ENCODE measurements at places on chromosomes 13 and 19.

DNA sequence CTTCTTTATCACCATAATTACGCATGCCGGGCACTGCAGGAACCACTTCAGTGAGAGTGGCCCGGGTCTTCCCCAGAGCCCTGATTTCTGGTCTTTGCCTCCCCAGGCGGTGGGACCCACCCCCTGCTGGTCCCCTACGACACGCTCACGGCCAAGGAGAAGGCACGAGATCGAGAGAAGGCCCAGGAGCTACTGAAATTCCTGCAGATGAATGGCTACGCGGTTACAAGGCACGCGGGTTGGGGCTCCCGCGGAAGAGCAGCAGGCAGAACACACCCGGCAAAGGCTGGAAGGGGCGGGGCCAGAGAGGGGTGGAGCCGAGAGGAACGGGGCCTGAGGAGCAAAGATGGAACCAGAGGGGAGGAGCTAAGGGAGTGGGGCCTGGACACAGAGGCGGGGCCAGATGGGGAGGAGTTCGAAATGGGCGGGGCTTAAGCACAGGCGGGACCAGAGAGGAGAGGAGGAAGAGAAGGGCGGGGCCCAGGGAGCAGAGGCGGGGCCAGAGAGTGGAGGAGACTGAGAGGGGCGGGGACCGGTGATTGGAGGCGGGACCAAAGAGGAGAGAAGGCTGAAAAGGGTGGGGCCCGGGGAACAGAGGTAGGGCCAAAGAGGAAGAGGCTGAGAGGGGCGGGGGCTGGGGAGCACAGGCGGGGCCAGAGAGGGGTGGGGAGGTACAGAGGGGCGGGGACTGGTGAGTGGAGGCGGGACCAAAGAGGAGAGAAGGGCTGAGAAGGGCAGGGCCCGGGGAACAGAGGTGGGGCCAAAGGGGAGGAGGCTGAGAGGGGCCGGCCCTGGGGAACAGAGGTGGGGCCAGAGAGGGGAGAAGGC, 73.4 kb downstream of the RYR1 start:
- DNase-seq = peak; percentile 91

DNA sequence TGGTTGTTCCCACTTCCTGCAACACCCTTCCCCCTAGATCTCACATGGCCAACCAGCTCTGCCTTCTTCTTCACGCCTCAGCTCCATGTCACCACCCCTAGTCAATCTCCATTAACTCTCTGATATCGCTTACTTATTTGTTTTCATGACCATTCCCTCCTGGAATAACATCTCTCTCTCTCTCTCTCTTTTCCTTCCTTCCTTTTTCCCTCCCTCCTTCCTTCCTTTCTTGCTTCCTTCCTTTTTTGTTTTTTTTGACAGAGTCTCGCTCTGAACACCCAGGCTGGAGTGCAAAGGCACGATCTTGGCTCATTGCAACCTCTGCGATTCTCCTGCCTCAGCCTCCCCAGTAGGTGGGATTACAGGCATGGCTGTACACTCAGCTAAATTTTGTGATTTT, 44.9 kb upstream of the ADGRL1 start:
- no peak for DNase-seq

GRCh38 chr13:38602266-38602665, 84.6 kb upstream of the FREM2 start:
- no peak for DNase-seq

DNA sequence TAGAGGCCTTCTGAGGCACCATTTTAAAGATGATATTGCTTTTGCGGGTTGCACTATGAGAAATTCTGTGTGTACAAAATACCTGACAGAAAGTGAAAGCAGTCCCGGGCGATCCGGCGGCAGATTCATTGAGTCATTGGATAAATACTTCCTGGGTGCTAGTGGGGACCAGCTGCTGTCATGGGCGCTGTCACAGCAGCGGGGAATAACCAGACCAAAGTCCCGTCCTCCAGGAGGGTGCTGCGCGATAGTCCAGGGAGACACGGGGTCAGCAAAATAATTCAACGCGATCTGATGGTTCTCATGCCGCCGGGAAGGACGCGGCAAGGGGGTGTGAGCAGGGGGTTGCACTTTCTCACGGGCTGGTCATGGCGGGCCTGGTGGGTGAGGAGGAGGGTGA, 13.5 kb downstream of the ZFR2 start:
- no peak for DNase-seq

DNA sequence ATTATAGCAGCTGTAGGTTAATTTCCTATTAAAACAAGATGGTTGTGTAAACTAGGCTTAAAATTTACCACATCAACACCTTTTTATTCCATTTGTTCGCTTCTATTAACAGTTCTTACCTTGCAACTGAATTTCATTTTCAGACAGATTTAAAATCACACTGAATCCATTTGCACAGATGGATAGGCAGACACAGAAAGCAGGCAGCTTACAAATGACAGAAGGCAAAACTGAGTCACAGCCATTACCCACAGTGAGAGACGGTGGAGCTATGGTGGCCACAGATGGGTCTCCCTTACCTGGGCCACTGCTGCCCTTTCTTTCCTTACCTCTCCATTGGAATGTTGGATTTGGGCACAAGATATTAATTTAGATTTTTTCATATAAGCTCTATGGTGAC, 1567.8 kb upstream of the SLC10A2 start:
- no peak for DNase-seq

GRCh38 chr13:106385654-106386053, 149.8 kb downstream of the EFNB2 start:
- no peak for DNase-seq

- DNase-seq = no peak
Measured at GRCh38 chr19:10069046-10069445, 17.1 kb upstream of the SHFL start.

DNA sequence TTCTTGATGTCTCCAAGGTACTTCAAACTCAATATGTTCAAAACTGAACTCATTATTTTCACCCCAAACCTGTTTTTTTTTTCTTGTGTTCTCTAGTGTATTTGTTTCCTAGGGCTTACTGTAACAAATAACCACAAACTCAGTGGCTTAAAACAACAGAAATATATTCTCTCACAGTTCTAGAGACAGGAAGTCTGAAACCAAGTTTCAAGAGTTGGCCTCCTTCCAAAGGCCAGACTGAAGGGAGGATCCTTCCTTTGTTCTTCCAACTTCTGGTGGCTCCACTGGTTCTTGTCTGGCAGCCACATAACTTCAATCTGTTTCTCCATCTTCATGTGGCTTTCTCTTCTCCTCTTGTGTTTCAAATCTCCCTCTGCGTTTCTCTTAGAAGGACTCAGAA, 62.0 kb upstream of the PDCD5 start:
- DNase-seq = no peak

DNA sequence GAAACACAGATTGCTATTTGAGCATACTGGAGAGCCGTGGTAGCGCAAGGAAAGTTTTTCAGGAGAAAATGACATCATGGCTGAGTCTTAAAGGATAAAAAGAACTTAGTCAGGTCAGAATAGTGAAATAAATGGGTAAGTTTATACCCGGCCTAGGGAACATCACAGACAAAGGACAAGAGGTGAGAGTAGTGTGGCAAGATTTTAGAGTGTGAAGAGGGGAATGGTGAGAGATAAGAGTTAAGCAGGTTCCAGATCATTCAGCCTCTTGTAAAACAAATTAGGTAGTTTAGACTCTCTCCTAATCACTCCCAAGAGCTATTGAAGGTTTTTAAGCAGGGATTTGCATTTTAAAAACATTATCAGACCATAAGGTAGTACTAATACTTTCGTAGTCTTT, 116.0 kb upstream of the MAB21L1 start:
- DNase-seq = no peak

- no peak for DNase-seq
Measured at GRCh38 chr19:51107406-51108065, 673 bp downstream of the CTU1 start.

GRCh38 chr19:4543842-4544647, 4.2 kb upstream of the LRG1 start:
- no peak for DNase-seq

- no peak for DNase-seq
Measured at GRCh38 chr19:49811328-49811727, 1.8 kb downstream of the FUZ start.

GRCh38 chr19:48518207-48518606, 6.6 kb upstream of the LMTK3 start:
- no peak for DNase-seq

DNA sequence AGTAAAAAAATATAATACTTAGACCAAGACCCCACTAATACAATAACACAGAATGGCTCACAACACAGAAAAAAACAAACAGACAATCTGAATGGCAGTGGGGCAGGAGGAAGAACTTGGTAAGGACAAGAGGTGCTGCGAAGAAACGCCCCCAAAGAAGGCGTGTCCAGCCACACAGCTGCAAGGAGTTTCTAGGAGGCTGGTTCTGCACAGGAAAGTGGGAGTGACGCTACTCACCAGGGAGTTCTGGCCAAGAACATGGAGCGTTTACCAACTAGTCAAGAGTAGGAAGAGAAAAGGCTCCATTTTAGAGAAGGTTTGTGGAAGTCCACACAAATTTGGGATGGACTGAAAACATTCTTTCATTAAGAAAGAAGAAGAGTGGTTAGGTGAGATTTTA, 95.3 kb upstream of the SLC15A1 start:
- DNase-seq = no peak

- no peak for DNase-seq
Measured at GRCh38 chr13:43787997-43788396, 1.2 kb upstream of the ENOX1 start.

DNA sequence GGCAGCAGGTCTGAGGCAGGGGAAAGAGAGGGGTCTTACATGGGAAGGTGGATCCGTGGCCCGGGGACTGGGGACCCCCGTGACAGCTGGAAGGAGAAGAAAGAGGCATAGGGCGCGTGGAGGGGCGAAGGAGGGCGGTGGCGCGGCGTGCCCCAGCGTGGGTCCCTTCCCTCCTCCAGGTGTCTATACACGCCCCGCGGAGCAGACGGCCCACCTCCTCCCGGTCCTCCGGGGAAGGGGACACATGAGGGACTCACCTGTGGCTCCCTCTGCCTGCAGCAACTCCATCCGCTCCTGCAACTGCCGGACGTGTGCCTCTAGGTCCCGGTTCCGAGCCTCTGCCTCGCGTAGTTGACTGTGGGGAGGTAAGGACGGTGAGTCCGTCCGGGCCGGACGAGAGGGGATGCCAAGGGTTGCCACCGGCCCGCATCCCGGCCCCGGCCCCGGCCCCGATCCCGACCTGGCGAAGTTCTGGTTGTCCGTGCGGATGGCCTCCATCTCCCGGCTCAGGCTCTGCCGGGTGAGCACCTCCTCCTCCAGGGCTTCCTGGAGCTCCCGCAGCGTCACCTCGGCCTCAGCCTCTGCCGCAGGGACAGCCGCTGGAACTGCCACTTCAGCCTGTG, 2.4 kb upstream of the SIX5 start:
- no peak for DNase-seq

GRCh38 chr13:41981951-41982715, 21.2 kb upstream of the VWA8 start:
- DNase-seq = no peak

GRCh38 chr19:55370305-55370988, at the start of gene IL11:
TSS of gene IL11 (minus strand) at chr19:55370463. CDS start at chr19:55370310, 153 bp downstream.
- DNase-seq = no peak

DNA sequence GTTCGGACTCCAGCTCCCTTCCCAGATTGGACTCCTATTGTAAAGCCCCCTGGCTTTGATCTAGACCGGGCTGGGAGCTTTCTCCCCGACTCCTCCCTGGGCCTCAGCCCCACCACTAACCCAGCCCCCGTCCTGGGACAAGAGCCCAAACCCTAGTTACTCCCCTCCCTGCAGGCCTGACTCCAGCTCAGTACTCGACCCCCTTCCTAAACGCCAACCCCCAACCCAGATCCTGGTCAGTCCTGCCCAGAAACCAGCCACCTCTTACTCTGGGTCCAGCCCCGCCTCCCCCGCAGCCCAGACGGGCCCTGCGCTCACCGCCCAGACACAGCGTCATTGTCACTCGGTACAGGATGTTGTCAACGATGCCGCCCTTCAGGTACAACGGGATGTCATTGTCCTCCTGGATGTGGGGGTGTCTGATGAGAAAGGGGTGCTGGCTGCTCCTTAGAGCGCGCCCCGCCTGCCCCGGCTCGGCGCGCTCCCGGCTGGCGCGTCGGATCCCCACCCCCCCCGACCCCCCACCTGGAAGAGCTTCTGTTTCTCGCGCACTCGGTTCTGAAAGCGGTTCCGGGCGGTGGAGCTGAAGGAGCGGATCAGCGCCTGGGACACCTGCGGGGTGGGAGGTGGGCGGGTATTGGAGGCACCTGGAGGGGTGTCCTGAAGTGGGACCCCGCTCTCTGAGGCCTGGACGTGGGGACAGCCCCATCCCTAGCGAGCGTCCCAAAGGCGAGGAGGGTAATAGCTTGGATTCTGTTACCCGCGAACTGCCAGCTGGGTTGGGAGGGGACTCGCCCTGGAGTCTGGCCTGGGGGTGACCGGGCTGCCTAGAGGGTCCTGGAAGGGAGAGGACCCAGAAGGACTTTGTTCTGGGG, 866 bp downstream of the COX7A1 start:
- no peak for DNase-seq

DNA sequence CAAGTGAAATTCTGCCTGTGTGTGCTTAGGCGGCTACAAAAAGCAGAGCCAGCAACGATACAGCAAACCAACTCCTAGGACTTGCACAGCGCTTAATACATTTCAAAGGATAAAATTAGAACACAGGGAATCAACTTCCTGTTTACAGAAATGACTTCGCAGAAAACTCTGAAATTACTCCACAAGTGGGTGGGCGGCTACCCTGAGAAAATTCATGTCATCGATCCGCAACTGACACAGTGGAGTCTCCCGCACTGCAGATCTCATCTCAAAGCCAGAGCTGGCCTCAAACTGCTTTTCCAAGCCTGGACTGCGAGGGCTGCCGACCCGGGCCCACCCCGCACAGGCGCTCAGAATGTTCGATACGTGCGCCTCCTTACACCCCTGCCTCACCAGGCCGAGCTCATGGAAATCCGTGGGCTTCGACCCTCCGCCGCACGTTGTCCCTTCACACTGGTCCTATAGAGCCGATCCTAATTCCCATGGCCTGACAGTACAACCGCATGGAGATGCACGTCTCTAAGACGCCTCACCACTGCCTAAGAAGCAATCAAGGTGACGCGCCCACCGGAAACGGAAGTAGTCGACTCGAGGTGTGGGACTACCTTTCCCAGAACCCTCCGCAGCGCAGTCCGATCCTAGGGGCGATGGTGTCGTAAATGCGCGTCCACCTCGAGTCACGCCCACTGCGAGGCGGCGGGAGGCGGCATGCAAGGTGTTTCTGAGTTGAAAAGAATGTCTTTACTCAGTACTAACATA, at the start of gene ZNF229:
TSS of gene ZNF229 (minus strand) at position 557 of the 759 bp plus-strand sequence. CDS start 5,625 bp downstream, outside the sequence.
- peak; percentile 43 for DNase-seq

- no peak for DNase-seq
Measured at GRCh38 chr13:90746230-90746629, 601.3 kb upstream of the MIR17HG start.

GRCh38 chr19:19034204-19034624, 811 bp downstream of the ARMC6 start:
- peak; percentile 52 for DNase-seq

GRCh38 chr13:40961214-40961613, 57.9 kb downstream of the ELF1 start:
- no peak for DNase-seq

GRCh38 chr13:22031702-22032286, 360.9 kb downstream of the FGF9 start:
- DNase-seq = no peak

All from T follicular helper cell (primary cell).